ENCODE measurements at places on chromosomes 3 and 15. TPM values are rescaled to one million over a fixed set of nuclear protein-coding genes. Genes with fewer than 3 reads are reported as not detected.

GRCh38 chr3:132020058-132020457 is 14.8 kb downstream of the CPNE4 start:
- H3K27me3 ChIP-seq: no peaks in the 10 kb centered on the region
- no peaks in the 10 kb centered on the region for H3K36me3 ChIP-seq
- no peak overlapping the region for H3K27ac ChIP-seq
- H3K4me3 ChIP-seq: no peak overlapping the region
- H3K4me1 ChIP-seq: peaks cover 9% of the 10 kb centered on the region
- DNase-seq: no peak

DNA sequence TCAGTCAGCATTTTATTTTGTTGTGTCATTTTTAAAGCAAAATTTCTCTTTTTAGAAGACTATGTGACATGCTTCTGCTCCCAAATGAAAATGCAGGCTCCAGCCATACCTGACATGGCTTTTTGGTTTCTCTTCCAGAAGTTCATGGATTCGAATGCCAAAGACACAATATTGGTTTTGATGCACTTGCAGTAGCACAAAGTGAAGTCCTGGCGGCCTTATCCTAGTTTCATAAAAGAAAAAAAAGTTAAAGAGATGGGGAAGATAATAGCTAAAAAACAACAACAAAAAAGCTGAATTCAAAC is 62.7 kb downstream of the NR2F2 start:
- no peak for DNase-seq
- no peaks in the 10 kb centered on the region for H3K36me3 ChIP-seq
- H3K4me1 ChIP-seq: no peaks in the 10 kb centered on the region
- no peaks in the 10 kb centered on the region for H3K27me3 ChIP-seq
- no peak overlapping the region for H3K27ac ChIP-seq

- no peak for DNase-seq
- H3K27me3 ChIP-seq: no peaks in the 10 kb centered on the region
- H3K4me1 ChIP-seq: no peaks in the 10 kb centered on the region
- H3K4me3 ChIP-seq: no peak overlapping the region
- H3K27ac ChIP-seq: no peak overlapping the region
Measured at GRCh38 chr15:59177317-59177660, 29.4 kb upstream of the LDHAL6B start.

DNA sequence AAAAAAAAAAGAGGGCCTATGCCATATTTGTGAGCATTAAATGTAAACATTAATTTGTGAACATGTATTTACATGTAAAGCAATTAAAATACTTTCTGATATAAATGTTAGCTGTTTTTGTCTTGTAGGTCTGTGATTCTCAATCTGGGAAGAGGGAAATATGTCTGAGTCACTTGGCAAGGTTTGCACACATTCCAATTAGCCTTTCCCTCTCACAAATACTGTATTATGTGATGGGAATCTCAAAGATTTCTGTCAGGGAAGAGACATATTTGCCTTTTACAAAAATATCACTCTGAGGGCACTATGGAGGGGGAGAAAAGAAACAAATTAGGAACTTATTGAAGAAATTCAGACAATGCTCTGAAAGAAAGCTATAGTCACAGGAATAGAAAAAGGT is 483.6 kb downstream of the GBE1 start:
- no peak for DNase-seq
- no peaks in the 10 kb centered on the region for H3K27me3 ChIP-seq
- no peak overlapping the region for H3K27ac ChIP-seq
- no peaks in the 10 kb centered on the region for H3K4me1 ChIP-seq

DNA sequence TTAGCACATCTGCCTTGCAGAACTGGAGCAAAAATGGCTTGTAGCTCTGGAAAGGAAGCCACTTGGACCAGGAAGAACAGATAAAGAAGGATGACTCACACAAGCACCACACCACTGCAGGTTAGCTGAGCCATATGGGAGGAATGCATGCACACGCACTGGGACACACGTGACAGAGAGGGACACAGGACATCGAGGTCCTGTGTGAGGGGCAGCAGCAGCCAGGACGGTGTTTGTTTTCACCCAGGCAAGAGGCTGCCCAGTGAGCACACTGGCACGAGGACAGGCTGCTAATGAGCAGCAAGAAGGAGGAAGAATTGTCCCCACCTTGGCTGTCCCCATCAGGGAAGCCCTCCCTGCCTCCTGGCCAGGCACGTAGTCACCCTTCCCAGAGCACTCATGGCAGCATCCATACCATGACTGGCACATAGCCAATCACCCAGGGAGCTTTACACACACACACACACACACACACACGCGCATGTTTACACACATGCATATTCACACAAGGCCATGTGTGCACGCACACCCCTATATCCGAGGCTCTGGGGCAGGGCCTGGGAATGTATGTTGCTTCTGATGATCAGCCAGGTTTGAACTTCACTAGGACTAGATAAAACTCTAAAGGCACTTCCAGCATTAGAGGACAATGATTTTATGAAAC is 24.0 kb upstream of the SPTBN5 start:
- no peak overlapping the region for H3K4me3 ChIP-seq
- no peaks in the 10 kb centered on the region for H3K4me1 ChIP-seq
- peaks cover 9% of the 10 kb centered on the region for H3K36me3 ChIP-seq
- no peaks in the 10 kb centered on the region for H3K27me3 ChIP-seq
- no peak for DNase-seq

GRCh38 chr3:178672275-178672674 is 136.0 kb downstream of the KCNMB2 start:
- peaks cover 12% of the 10 kb centered on the region for H3K4me1 ChIP-seq
- no peaks in the 10 kb centered on the region for H3K27me3 ChIP-seq
- no peak overlapping the region for H3K27ac ChIP-seq
- DNase-seq: no peak

The SPESP1 gene
- total RNA-seq: 10.1 TPM

The MKRN2OS gene
- not detected for total RNA-seq

The NRG4 gene
- total RNA-seq: not detected

Measured in thyroid gland (tissue), 4 donors.